ENCODE measurements at places on chromosomes 16 and 17. TPM values are rescaled to one million over a fixed set of nuclear protein-coding genes. Genes with fewer than 3 reads are reported as not detected.

GGT6 gene
- total RNA-seq = not detected

GPR179 gene
- not detected for total RNA-seq

SLC47A2 gene
- not detected for total RNA-seq

GRAP gene
- 1.1 TPM for total RNA-seq

TCAP gene
- 0.11 TPM for total RNA-seq

ANKS4B gene
- total RNA-seq = not detected

APOBR gene
- total RNA-seq = not detected

CD300E gene
- total RNA-seq = not detected

- no peak for DNase-seq
These were observed 409 bp upstream of the C17orf107 start for GRCh38 chr17:4898927-4899326.

GRCh38 chr17:45260204-45260783 is 1.6 kb downstream of the SPATA32 start:
- no peak for DNase-seq

DNA sequence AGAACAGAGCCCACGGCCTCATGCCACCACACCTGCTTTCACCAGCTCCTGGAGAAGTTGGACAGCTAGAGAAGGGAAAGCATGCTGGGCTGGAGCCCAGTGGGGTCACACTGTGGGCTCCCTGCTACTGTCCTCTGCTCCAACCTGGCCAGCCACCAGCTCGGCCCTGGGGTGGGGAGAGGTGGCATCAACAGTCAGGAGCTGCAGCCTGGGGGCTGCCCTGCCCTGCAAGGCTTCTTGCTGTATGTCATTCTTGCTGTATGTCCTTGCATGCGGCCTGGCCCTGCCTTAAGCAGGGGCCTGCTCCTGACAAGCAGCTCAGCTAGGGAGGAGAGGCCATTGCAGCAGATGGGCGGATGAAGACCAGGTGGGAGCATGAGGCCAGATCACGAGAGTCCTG is 50.7 kb upstream of the CCL2 start:
- DNase-seq = no peak

GRCh38 chr17:73141411-73141810 is 23.4 kb upstream of the SSTR2 start:
- no peak for DNase-seq

All from SJSA1 (cell line).